ENCODE measurements at places on chromosomes 4 and X.

DNA sequence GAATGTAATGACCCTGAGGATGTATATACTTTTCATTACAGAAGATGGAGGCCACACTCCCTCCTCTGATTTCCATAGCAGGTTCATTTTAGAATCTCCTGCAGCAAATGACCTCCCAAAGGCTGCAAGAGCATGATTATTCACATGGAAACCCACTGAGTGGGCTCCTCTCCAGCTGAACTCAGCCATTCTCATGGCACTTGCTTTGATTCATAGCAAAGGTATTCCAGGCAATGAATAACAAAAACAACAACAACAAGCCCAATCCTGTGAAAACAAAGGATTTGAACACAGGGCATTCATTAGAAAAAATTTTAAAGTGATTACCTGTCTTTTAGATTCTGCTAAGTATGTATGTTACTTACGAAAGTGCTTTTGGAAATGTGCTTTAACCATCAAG lies 894.0 kb upstream of the FRG1 start:
- no peak for DNase-seq

DNA sequence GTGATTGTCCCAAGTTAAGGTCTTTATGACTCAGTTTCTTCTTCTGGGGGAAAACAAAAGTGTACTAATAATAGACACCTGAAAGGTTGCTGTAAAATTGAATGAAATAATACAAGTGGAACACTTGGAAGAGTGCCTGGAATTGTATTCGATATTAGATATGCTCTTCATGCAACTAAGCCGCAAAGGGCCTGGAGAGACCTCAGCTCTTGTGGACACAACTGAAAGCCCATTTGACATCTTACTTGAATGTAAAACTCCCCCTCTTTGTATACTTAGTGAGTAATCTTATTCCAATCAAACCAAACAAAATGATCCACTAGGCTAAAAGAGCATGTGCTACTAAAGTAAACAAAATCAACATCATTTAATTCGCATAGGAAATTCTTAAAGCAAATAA lies 511 bp upstream of the MAP9 start:
- DNase-seq = no peak

DNA sequence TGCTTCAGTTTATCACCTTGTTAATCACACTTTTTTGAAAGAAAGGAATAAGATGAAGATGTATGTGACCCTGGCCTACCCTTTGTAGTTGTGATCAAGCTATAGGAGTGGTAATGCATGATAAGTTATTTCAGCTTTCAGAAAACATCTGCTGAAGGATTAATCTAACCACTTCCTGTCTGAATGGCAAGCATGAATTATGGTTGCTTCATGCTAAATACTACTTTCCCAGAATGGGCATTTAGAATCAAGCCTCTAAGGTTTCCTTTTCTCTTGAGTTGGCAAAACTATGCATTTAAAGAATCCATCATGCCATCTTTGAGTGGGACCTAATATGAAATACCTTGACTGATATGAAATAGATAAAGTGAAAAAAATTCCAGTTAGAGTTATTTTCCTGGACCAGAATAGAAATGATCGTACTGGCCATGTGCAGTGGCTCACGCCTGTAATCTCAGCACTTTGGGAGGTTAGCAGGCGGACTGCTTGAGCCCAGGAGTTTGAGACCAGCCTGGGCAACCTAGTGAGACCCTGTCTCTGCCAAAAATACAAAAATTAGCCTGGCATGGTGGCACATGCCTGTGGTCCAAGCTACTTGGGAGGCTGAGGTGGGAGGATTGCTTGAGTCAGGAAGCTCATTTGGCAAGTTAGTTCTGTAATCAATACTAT lies 59.1 kb downstream of the ANXA3 start:
- no peak for DNase-seq

GRCh38 chrX:13597874-13598273 lies 28.5 kb downstream of the EGFL6 start:
- DNase-seq = no peak

GRCh38 chrX:148069759-148070503 lies 88.8 kb downstream of the FMR1NB start:
- DNase-seq = no peak

DNA sequence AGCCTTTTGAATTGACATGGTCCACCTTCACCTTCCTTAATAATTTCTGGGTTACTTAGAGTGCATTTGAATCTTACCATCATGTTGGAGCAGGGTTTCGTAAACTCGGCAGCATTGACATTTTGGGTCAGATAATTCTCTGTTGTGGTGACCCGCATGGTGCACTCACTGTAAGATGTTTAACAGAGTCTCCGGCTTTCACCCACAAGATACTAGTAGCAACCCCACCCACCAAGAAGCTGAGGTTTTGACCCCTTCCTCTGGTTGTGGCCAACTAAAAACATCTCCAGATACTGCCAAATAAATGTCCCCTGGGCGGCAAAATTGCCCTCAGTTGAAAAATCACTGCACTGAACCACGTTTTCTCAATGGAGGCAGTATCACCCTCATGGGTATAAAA lies 62.7 kb downstream of the CHST7 start:
- no peak for DNase-seq

GRCh38 chrX:130756233-130756632 lies 146.8 kb downstream of the ENOX2 start:
- no peak for DNase-seq

DNA sequence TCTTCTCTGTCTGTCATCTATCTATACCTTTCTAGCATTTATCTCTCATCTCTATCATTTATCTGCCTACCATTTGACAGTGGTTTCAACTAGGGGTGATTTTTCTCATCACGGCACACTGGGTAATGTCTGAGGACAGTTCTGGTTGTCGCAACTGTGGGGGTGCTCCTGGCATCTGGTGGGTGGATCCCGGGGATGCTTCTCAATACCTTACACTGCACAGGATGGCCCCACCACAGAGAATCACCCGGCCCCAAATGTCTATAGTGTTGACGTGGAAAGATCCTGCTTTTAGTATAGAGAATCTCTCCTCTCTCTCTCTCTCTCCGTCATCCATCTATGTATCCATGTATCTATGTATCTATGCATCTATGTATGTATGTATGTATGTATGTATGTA lies 7.2 kb downstream of the P2RY8 start:
- no peak for DNase-seq

DNA sequence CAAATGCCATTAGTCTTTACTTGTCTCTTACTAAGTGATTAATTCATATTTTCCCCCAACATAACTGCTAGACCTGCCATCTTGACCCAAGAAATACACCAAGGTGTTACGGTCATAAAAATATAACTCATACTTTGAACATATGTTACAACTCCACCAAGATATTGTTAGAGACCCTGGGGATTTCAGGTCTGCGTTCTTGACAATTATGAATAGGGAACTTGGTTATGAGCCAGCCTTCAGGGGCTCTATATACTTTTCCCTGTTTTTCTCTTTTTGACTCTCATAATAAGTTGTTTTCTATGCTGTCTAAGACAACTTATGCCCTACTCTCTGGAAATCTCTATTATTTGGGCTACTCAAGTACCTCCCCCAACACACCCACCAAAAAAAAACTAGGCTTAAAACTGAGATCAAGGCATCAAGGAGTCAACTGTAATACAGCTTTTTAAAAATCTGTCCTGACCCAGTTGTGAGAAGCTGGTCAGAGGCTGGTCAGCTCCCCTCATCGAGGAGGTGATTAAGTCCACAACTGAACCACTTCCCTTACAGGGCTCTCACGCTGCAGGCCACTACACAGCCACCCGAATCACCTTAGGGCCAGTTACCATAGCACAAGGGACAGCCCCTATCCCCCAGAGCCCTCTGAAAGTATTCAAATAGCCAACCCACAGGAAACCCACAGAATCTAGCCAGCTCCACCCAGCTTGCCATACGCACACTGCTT lies 10.5 kb upstream of the TLR3 start:
- DNase-seq = no peak

GRCh38 chrX:22090181-22090580 lies 58.1 kb downstream of the PHEX start:
- DNase-seq = no peak

DNA sequence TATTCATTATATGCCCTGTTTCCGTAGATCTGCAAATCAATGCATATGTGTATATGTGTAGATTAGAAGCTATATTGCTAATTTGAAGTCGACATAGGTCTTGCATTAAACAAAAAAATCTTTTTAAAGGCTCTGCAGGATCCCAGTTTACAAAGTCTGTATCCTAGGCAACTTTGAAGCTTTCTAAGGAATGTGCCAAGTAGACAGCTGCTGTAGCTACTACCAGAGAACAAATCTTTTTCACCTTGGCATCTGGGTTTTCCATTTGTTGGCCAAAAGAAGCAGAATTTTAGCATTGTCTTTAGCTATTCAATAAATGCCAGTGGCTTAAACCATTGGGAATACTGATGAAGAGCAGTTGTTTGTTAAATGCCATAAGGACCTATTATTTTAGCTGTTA lies 88.0 kb downstream of the NAA11 start:
- no peak for DNase-seq

All from WERI-Rb-1 (cell line).